ENCODE measurements at places on chromosomes 1 and 21. TPM values are rescaled to one million over a fixed set of nuclear protein-coding genes. Genes with fewer than 3 reads are reported as not detected.

The LCE3E gene
- total RNA-seq = not detected

The SHE gene
- total RNA-seq = 0.10 TPM

The EPHA10 gene
- 1.3 TPM for total RNA-seq

The SPATA46 gene
- total RNA-seq = not detected

The SLC30A10 gene
- total RNA-seq = 0.05 TPM

The TEX38 gene
- not detected for total RNA-seq

The IER5 gene
- 38.6 TPM for total RNA-seq

The E2F2 gene
- total RNA-seq = 2.6 TPM

The RGS16 gene
- 0.18 TPM for total RNA-seq

The FAM72B gene
- 6.6 TPM for total RNA-seq

The CD2 gene
- total RNA-seq = not detected

The F3 gene
- total RNA-seq = 8.1 TPM

The KCNK1 gene
- 20.4 TPM for total RNA-seq

The KCNC4 gene
- total RNA-seq = 3.0 TPM

The PAQR6 gene
- 3.2 TPM for total RNA-seq

The MAN1C1 gene
- 0.77 TPM for total RNA-seq

The RBM11 gene
- not detected for total RNA-seq

The S100A8 gene
- total RNA-seq = not detected

The MYOG gene
- not detected for total RNA-seq

The IGSF3 gene
- total RNA-seq = 17.9 TPM

The ITSN1 gene
- 26.9 TPM for total RNA-seq

The DNASE2B gene
- total RNA-seq = not detected

The CD1E gene
- total RNA-seq = not detected

The FCRL6 gene
- total RNA-seq = not detected

The DNM3 gene
- total RNA-seq = 0.40 TPM

The GNG4 gene
- 15.7 TPM for total RNA-seq

The CTH gene
- 1.5 TPM for total RNA-seq

The IKBKE gene
- total RNA-seq = 6.7 TPM

The MAEL gene
- not detected for total RNA-seq

The SLC45A3 gene
- total RNA-seq = 5.6 TPM

The MAP10 gene
- 1.1 TPM for total RNA-seq

The DNAH14 gene
- 15.3 TPM for total RNA-seq

The GBP5 gene
- total RNA-seq = not detected

The CD1D gene
- total RNA-seq = 0.08 TPM

The AADACL3 gene
- total RNA-seq = not detected

The TSPAN2 gene
- total RNA-seq = 1.1 TPM

The IFI44 gene
- total RNA-seq = 0.79 TPM

The SIM2 gene
- 6.7 TPM for total RNA-seq

The PKNOX1 gene
- 6.0 TPM for total RNA-seq

The HSF2BP gene
- total RNA-seq = 1.8 TPM

Data from A549 treated with Hydrocortisone at 1 μM for 4 hours (cell line).